Aorta (tissue), 5 donors: ENCODE measurements at places on chromosomes 2 and 18. TPM values are rescaled to one million over a fixed set of nuclear protein-coding genes. Genes with fewer than 3 reads are reported as not detected.

MROH2A gene
- not detected for total RNA-seq

SP140 gene
- total RNA-seq: 4.1 TPM

TUBB8B gene
- total RNA-seq: not detected

ACMSD gene
- total RNA-seq: not detected

HRH4 gene
- 0.15 TPM for total RNA-seq

NEMP2 gene
- total RNA-seq: 8.0 TPM

TXNL1 gene
- total RNA-seq: 44.7 TPM

MREG gene
- total RNA-seq: 1.6 TPM

LIPG gene
- 23.7 TPM for total RNA-seq

EHBP1 gene
- 70.9 TPM for total RNA-seq
